Large intestine (tissue), 12 donors: ENCODE measurements at places on chromosomes 6 and 20. TPM values are rescaled to one million over a fixed set of nuclear protein-coding genes. Genes with fewer than 3 reads are reported as not detected.
A peak's percentile ranks its signal among the peaks of the same experiment; 100 is the strongest.

DNA sequence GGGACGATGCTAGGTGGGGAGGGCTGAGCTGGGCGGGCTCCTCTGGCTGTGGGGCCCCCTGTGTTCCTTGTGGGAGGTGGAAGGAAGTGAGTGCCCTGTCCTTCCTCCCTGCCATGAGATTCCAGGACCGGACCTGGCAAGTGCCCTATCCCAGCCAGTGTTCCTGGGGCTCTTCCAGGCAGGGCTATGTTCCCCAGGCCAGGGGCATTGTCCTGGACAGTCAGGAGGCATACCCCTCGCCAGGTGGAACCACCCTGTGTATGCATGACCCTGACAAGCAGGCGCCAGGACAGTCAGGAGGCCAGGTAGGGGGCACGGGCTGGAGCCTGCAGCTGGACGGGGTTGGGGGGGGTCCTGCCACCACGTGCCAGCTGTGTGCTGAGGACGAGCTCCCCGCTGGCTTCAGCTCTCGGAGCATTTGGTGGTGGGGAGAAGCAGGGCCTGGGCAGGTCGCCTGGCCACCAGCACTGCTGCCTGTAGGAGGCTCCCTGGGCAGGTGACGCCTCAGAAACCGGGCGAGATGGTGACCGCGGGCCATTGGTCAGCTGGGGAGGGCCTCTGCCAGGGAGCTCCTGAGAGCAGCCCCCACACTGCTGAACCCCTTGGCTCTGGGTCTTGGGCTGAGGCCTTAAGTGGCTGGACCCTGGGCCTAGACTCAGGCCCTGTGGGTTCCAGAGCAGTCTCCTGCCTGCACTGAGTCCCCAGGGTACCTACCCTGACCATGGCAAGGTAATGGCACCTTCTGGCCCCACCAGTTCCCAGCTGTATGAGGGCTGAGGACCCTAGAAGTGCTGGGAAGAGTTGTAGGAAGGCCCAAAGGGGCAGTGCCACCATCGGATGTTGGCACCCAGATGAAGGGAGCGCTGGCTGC is 694 bp downstream of the SLC17A9 start:
- no peaks in the 10 kb centered on the region for H3K27me3 ChIP-seq
- H3K4me3 ChIP-seq = peak overlapping the region; percentile 6
- H3K4me1 ChIP-seq = peaks cover 38% of the 10 kb centered on the region
- peaks cover 26% of the 10 kb centered on the region for H3K36me3 ChIP-seq
- peak overlapping the region; percentile 79 for H3K27ac ChIP-seq

GRCh38 chr6:52815167-52816092 is 11.8 kb upstream of the GSTA1 start:
- H3K36me3 ChIP-seq = no peaks in the 10 kb centered on the region
- H3K27ac ChIP-seq = peak overlapping the region; percentile 54
- peaks cover 8% of the 10 kb centered on the region for H3K4me1 ChIP-seq
- no peaks in the 10 kb centered on the region for H3K27me3 ChIP-seq
- peak overlapping the region; percentile 3 for H3K4me3 ChIP-seq

- DNase-seq = peak; percentile 69
- H3K27ac ChIP-seq = no peak overlapping the region
- H3K4me1 ChIP-seq = peaks cover 4% of the 10 kb centered on the region
- no peaks in the 10 kb centered on the region for H3K36me3 ChIP-seq
- H3K27me3 ChIP-seq = peaks cover 58% of the 10 kb centered on the region
These were observed 2.8 kb upstream of the HTR1B start for GRCh38 chr6:77466055-77466450.

- H3K4me3 ChIP-seq = no peak overlapping the region
- H3K4me1 ChIP-seq = no peaks in the 10 kb centered on the region
- no peak for DNase-seq
- H3K27me3 ChIP-seq = peaks cover 4% of the 10 kb centered on the region
- H3K36me3 ChIP-seq = no peaks in the 10 kb centered on the region
These were observed 33.4 kb downstream of the MTRES1 start for GRCh38 chr6:107061125-107062020.

DNA sequence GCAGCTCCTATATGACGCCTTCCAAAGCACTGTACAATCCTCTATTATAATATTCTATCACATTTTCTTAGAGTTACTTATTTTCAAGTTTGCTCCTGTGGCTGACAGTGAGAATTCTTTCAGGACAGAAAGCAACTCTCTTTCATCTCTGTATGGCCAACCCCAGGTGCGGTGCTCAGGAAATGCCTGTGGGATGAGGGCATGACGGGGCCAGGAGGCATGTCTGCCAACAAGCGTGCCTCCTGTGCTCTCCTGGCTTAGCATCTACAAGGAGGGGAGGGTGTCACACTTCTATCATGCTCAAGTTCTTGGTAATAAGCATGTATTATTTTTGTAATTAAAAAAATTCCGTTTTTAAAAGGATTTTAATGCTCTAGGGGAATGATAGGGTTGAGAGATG is 11.4 kb downstream of the MRPL14 start:
- no peak overlapping the region for H3K4me3 ChIP-seq
- H3K36me3 ChIP-seq = peaks cover 27% of the 10 kb centered on the region
- peaks cover 41% of the 10 kb centered on the region for H3K4me1 ChIP-seq
- H3K27ac ChIP-seq = no peak overlapping the region

- no peak for DNase-seq
- no peaks in the 10 kb centered on the region for H3K27me3 ChIP-seq
- no peaks in the 10 kb centered on the region for H3K36me3 ChIP-seq
- no peak overlapping the region for H3K4me3 ChIP-seq
These were observed 117.0 kb upstream of the KCNG1 start for GRCh38 chr20:51139891-51140290.

MLIP gene
- polyA plus RNA-seq = 0.66 TPM

DNA sequence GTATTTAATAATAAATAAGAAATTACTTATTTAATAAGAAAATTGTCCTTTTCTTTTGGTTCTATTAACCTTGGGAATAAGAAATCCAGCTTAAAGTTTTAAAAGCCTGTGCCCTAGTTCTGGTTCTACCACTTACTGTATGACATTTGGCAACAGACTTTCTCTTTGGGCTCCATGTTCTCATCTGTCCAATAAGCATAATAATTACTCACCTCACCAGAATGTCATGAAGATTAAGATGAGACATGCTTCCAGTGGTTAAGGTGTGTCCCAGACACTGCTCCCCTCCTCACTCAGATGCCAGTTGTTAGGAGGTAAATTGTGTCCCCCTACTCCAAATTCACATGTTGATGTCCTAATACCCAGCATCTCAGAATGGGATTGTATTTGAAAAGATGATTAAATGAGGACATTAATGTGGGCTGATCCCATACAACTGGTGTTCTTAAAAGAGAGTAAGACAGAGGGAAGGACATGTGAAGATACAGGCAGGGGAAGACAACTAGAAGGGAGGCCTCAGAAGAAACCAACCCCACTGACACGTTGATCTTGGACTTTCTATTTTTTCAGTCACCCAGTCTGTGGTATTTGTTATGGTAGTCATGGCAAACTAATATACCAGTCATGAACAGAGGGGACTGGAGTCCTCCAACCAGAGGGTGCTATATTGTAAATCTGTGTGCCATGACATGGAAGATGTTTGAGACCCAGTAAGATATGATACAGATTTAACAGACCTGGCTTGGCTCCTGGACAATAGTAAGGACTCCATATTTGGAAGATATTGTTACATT is 6.4 kb upstream of the MICAL1 start:
- H3K4me3 ChIP-seq = no peak overlapping the region
- peaks cover 22% of the 10 kb centered on the region for H3K4me1 ChIP-seq
- H3K27me3 ChIP-seq = no peaks in the 10 kb centered on the region

DNA sequence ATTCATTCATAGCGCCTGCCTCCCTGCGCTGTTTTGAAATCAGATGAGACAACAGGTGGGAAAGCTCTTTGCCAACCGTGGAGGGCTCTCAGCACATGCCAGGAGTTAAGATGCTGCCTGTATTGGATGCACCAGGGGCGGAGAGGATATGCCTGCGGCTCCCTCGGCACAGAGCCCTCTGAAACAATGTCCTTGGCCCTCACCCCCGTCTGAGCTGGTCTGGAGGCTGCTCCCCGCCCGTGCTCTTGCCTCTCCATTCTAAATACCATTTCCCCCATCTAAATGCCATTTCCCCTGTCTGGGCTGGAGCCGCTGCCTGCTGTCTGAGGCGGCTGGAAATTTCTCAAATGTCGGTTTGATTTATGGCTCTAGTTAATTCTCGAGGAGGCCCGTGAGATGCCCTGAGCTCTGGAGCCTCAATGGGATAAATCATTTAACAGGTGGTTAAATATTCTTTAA is 50.8 kb upstream of the MLN start:
- H3K4me3 ChIP-seq = no peak overlapping the region
- H3K27ac ChIP-seq = no peak overlapping the region
- H3K4me1 ChIP-seq = peaks cover 23% of the 10 kb centered on the region
- DNase-seq = no peak
- H3K27me3 ChIP-seq = no peaks in the 10 kb centered on the region
- no peaks in the 10 kb centered on the region for H3K36me3 ChIP-seq

LRRC1 gene
- polyA plus RNA-seq = 40.6 TPM

DNA sequence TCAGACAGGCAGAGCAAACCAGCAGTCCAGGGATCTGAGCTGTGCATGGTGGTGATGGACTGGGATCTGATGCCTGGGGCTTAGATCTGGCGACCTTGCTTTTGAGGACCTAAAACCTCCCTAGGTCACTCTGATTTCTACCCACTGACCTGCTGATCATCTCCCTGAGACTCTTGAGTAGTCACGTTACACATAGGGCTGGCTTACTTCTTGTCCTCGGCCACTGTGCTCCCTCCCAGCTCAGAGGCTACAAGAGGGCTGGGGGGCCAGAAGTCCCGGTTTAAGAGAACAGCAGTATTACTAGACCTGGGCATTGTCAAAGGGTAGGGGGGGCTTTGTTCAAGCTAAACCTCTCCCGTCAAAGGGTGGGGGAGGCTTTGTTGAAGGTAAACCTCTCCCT is 5.5 kb downstream of the DYNLT1 start:
- no peak for DNase-seq
- no peak overlapping the region for H3K27ac ChIP-seq
- H3K27me3 ChIP-seq = no peaks in the 10 kb centered on the region
- H3K4me1 ChIP-seq = peaks cover 12% of the 10 kb centered on the region
- H3K4me3 ChIP-seq = no peak overlapping the region

- no peaks in the 10 kb centered on the region for H3K4me1 ChIP-seq
- H3K4me3 ChIP-seq = no peak overlapping the region
- H3K36me3 ChIP-seq = no peaks in the 10 kb centered on the region
- peak; percentile 60 for DNase-seq
- H3K27me3 ChIP-seq = no peaks in the 10 kb centered on the region
These were observed 477.3 kb upstream of the IRAK1BP1 start for GRCh38 chr6:78390066-78390465.

DNA sequence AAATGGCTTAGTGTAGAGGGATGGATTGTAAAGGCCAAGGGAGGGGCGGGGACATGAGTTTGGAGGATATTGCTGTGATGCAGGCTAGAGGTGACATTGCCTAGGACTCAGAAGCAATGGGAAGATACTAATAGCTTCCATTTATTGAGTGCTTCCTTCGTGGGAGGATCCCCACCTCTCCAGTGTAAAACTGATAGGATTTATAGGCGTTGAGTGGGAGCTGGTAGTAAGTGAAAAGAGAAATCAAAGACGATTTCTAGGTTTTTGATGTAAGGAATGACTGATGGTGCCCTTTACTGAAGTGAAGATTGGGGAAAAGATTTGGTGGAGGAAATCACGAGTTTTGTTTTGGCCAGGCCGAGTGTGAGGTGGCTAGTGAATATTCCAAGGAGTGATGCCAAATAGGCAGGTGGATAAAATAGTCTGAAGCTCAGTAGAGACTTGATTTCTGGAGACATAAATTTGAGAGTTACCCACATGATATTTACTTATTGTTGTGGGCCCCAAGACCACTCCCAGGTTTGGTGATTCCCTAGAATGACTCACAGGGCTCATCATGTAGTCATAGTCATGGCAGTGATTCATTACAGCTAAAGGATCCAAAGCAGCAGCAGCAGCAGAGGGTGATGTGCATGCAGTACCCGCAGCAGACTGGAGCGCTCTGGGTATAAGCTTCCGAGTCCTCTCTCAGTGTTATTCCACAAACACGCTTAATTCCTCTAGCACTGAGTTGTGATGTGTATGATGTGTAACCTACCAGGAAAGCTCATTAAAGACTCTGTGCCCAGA is 10.2 kb downstream of the RPRD1B start:
- H3K4me1 ChIP-seq = no peaks in the 10 kb centered on the region
- H3K27ac ChIP-seq = no peak overlapping the region
- peaks cover 54% of the 10 kb centered on the region for H3K36me3 ChIP-seq
- H3K4me3 ChIP-seq = no peak overlapping the region
- no peaks in the 10 kb centered on the region for H3K27me3 ChIP-seq
- no peak for DNase-seq

DNA sequence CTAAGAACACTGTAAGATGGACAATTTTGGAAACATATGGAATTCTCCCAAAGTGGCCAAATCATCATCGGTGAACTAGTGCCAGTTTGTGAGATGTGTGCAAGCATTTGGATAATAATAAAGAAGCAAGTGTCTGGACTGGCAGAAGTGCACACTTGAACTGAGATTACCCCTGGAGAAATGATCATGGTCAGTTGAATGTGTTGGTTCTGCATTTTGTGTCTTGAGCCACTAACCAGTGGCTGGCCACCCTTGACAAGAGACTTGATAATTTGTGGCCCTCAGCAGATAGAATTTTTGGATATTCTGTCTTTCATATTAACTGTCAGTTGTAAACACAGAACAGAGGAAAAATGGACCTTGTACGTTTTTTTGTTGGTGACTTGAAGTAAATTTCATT is 37.4 kb downstream of the CITED2 start:
- DNase-seq = no peak
- no peaks in the 10 kb centered on the region for H3K27me3 ChIP-seq
- no peak overlapping the region for H3K4me3 ChIP-seq
- H3K4me1 ChIP-seq = no peaks in the 10 kb centered on the region

DNA sequence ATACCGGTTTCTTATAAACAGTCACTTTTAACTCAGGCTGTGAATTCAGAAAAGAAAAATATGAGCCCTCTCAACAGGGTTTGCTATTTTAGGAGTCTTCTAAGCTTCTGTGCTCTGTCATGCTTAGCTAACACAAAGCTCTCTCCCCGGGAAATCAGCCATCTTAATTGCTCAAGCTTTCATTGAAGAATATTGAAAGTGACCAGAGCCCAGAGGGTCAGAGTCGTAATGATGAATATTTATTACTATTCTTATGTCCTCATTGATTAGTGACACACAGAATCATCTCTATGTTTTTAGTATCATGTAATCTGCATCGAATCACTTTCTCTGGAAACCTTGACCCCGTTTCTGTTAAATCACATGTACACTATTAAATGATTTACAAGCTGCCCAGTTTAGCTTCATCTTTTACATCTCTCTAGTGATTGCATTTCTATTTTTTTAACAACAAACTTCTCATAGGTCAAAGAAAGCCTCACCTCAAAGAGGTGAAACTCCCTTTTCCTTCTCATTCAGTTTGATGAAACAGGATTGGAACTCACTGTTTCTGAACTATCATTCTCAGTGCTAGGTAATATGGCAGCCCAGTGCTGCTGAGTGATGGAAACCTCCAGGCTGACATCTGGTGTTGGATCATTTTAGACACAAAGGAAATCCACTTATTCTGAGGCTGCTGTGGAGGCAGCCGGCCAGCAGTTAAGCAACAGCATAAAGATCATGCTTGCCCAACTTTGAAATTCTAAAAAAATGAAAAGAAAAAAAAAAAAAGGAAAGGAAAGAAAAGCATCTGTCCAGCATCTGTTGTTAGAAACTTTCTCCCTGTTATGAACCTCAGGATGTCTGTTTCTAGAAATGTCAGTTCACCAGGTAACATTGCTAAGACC is 96.3 kb downstream of the RFPL4B start:
- DNase-seq = no peak
- no peak overlapping the region for H3K27ac ChIP-seq
- no peak overlapping the region for H3K4me3 ChIP-seq
- no peaks in the 10 kb centered on the region for H3K36me3 ChIP-seq

SPINT4 gene
- not detected for polyA plus RNA-seq
